ENCODE measurements at places on chromosomes 13 and 19. TPM values are rescaled to one million over a fixed set of nuclear protein-coding genes. Genes with fewer than 3 reads are reported as not detected.

The RFXAP gene
- 1.0 TPM for total RNA-seq

The SLC25A41 gene
- not detected for total RNA-seq

The ZNF66 gene
- total RNA-seq: 2.5 TPM

The RAB3D gene
- total RNA-seq: 4.0 TPM

The GARIN5A gene
- total RNA-seq: 0.84 TPM

The IRGC gene
- total RNA-seq: not detected

The ZNF564 gene
- total RNA-seq: 3.7 TPM

The ZNF548 gene
- 9.1 TPM for total RNA-seq

The EBI3 gene
- not detected for total RNA-seq

The HS6ST3 gene
- under 0.01 TPM for total RNA-seq

The CLDND2 gene
- 0.89 TPM for total RNA-seq

The KIR2DL3 gene
- not detected for total RNA-seq

The CRLF1 gene
- 1.3 TPM for total RNA-seq
